ENCODE measurements at places on chromosomes 3 and 15.

DNA sequence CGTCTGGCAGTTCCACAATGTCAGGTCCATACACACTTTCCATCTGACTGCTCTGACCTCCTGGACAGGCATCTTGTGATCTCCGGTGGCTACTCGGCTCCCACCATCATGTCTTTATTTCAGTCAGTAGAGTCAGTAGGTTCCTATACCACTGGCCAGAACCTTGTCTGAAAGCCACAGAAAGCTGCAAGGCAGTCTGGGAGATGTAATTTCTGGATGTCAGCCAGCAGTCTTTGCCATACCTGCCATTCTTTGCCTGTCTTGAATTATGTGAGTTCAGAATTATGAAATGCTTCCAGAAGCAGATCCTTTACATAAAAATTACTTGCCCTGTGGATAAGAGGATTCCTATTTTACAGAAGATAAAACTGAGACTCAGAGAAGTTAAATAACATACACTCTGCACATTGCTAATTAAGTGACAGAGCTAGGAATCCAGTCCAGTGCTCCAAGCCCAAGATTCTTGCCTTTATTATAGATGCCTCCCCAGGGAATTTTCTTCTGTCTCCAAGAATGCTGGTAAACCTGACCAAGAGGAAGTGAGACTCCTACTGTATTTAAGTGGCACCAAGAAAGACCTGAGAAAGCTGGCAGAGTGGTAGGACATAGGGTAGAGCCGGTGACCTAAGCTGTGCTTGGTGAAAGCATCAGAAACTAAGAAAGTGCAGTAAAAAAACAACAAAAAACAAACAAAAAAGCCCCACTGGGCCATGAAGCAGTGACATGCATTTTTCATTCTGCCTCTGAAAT lies 75.6 kb downstream of the IQCH start:
- no peak for DNase-seq

DNA sequence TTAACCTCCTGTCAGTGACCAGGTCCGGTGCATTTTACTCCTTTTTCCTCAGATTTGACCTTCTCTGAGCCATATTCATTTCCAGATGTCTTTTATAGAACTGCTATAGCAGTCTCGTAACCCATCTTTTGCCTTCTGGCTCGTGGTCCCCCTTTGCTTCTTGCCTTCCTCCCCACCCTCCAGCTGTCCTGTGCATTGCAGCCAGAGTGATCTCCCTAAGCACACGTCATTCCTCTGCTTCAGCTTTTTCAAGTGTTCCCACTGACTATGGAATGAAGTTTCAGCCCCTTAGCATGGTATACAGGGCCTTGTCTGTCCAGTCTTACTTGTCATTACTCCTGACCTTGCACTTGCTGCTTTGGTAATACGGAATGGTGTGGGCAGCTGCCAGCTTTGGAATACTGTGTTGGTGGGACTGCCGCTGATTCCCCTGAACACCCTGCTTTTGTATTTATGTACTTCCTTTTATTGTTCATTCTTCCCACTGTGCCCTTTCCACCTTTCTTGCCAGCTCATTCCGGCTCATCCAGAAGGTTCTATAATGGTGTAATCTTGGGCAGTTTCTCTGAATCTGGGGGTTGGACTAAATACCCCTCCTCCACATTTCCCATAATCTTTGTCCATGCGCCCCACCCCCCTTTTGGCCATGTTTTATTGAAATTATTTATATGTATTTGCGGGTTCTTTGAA lies 38.9 kb downstream of the SLC25A26 start:
- DNase-seq: no peak

DNA sequence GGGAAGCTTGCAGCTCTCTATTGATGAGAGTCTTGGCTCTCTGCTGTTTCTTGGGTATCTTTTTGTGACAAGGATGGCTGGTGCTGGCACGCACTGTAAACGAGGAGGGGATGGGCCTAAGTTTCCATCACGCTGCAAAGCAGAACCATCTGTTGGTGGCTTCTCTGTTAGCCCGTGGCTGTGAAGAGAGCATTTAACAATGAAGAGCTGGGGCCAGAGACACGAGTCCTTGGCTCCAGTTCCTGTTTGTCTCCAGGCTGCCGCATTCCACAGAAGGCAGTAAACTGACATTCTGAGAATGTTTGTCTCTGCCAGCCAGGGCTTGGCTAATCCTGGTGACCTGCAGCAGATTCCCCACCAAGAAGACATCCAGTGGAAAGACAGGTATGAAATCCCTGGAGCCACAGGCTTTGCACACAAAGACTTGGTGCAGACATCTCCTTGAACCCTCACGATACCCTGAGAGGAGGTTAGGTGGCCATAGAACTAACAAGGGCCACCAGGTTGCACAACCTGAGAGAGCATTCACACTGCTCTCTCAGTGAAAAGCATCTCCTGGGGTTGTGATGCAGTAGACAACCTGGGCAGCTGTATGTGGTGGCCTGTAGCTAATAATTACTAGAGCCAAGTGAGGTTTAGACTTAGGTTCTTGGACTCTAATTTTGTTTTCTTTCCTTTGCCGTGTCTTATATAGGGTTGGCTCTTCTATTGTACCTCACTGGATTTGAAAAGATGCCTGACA lies 130.9 kb downstream of the ASB7 start:
- no peak for DNase-seq

DNA sequence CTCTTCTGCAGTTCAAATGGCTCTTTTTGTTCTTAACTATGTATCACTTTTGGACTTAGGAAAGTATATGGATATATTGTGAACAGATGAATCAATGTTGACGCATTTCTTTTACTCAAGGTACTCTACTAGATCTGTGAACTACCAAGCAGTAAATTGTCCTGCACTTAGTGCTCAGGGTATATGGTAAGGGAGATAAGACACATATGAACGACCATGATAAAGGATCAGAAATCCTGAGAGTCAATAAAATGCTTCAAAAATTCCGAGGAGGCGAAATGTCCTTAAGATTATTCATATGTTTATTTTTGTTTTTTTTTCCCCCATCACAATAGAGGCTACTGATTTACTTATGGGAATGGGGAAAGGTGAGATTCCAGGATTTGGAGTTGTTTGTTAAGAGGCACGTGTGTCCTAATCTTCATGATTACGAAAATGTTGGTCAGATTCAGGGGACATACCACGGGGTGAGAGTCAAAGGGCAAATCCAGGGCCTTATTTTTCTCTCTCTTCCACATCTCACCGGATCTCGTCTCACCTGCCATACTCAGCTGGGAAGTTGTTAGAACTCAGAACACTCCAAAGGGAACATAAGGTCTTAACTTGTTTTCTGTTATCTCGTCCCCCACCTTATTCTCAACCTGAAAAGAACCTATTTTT lies 475.1 kb upstream of the TBL1XR1 start:
- DNase-seq: no peak

DNA sequence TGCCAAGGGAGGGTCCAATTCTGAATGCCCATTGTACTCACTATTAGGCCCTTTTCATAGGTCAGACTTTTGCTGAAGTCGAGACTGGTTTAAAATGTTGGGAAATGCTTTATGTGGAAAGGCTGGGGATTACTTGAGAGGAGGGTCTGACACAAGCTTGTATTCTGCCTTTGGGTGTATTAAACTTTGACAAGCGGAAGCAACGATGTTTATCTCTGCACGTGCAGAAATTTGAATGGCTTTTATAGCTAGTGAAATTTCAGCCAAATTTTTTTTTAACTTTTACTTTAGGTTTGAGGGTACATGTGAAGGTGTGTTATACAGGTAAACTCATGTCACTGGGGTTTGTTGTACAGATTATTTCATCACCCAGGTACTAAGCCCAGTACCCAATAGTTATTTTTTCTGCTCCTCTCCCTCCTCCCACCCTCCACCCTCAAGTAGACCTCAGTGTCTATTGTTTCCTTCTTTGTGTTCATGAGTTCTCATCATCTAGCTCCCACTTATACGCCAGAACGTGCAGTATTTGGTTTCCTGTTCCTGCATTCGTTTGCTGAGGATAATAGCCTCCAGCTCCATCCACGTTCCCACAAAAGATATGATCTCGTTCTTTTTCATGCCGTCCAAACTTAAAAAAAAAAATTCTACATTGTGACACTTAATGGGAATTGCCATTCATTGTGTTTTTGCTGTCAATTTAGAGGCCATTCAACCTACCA lies 223.0 kb upstream of the BHLHE40 start:
- no peak for DNase-seq

DNA sequence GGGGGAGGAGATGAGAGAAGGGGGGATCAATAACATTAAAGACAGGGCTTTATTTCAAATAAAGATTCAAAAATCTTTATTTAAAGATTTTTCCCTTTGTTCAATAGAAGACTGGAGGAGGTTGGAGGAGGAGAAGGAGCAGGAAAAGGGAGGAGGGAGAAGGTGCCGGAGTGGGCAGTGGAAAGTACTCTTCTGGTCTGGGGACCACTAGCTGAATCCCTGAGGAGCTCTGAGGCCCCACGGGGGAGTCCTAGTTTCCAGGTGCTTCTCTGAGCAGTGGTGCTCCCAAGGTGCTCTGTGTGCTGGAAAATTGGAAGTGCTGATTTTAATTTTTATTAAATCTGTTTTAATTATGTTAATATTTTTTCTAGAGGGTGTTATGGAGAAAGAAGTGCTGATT lies 19.4 kb upstream of the SEMA4B start:
- DNase-seq: no peak

- no peak for DNase-seq
Measured at GRCh38 chr3:194945508-194945907, 259.8 kb downstream of the FAM43A start.

GRCh38 chr15:67180514-67181191 lies 73.8 kb downstream of the AAGAB start:
- no peak for DNase-seq

GRCh38 chr3:13781417-13781816 lies 98.5 kb downstream of the WNT7A start:
- no peak for DNase-seq

DNA sequence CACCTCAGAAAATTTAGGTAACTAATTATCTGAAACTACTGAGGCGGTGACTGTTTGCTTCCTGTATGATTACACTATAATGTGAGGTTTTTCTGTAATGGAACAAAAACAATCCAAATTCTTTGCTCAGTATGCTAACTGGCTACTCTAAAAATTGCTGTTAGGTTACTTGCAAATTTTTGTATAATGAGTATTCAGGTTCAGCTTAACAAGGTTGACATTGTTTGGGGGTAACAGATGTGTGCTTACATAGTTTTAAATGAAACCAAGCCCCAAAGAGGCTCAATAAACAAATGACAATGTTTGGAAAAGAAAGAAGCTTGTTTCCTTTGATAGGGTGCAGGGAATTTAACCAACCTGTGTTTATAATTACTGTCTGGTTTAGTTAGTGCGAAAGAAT lies 414.5 kb upstream of the MDFIC2 start:
- DNase-seq: no peak

- peak; percentile 47 for DNase-seq
Measured at GRCh38 chr3:196268284-196269163, 19.0 kb downstream of the PCYT1A start.

- DNase-seq: no peak
Measured at GRCh38 chr15:98684995-98685525, 36.7 kb downstream of the IGF1R start.
